Activated gamma-delta T cell treated with Interleukin-2 at 50 U/mL for 16 hours (primary cell): ENCODE measurements at places on chromosomes 6 and 20.

GRCh38 chr6:154432533-154433476, 76.2 kb upstream of the IPCEF1 start:
- no peak for DNase-seq

DNA sequence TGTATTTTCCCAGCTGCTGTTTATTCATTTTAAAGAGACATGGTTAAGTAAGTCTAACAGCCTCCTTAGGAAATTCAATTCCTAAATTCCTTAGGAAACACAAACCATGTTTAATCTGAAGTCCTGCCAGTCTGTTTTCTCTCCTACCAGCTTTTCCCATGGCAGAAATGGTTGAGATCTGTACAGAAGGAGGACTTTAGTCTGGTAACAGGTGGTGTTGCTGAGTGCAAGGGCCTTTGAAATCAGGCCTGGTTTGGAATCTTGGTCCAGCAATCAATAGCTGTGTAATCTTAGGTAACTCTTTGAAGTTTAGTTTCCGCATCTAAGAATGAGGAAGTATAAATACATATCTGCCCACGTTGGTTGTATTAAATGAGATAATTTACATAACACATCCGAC, 232.5 kb downstream of the LAMA2 start:
- no peak for DNase-seq

DNA sequence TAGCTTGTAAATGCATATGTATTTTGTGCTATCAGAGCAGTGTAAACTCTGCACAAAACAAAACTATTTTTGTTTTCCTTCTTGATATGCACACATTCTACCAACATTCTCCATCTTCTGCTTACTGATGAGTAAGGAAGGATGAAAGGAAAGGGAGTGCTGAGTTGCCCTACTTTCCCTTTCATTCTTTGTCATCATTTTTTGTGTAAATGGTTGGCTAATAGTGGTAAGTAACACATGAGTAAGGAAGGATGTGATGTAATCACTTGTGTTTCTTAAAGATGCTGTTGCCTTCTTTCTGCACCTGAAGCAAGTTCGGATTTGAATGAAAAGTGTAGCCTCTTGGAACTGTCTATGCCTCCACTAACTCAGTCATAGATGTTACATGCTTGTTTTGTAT, 4.6 kb upstream of the REV3L start:
- DNase-seq, result no peak

- DNase-seq, result no peak
Measured at GRCh38 chr20:43506238-43506637, 1.3 kb upstream of the L3MBTL1 start.

GRCh38 chr20:17863209-17863576, 105.4 kb downstream of the SNX5 start:
- DNase-seq, result no peak

DNA sequence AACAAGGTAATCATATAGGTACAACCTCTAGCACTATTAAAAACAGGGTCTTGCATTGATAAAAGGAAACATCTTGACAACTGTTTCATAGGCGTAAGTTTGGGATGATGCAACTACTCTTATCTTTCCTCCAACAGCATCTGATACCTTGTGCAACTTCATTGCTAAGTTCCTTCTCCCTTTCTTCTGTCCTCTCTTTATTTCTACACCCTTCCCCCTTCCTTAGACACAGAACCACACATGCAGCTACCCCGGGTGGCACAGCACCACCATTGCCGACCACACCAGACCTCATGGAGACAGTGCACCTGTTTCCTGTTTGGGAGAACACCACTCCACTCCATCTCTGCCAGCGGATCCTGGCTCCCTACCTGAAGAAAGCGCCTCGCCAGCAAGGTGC, 14.4 kb downstream of the MYB start:
- DNase-seq, result no peak

DNA sequence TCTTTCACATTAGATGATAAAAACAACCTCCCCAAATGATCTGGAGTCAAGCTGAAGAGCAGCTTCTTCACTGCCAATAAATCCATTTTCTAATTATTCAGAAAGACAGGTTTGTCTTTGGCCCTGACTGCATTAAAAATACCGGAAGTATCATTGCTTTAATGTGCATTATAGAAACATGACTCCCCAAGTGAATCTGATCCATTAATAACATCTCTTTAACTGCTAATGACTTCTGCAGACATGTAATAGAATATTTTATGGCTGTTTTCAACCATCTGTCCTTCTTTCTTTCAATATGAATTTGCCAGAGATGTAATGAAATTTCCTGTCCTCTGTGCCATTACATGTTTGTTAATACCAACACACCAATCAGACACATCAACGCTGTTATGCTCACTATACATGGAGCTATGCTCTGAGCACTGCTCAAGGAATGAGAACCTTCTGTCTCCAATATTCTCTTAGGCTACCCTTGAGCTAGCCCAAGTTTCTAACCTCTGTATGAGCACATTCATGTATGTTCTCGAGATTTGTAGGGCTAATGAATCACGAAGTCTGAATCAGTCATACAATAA, 87.8 kb downstream of the LYRM4 start:
- DNase-seq, result no peak

- DNase-seq, result no peak
Measured at GRCh38 chr20:8656335-8656734, 412.6 kb upstream of the PLCB4 start.

GRCh38 chr6:138500867-138501446, 1.7 kb upstream of the NHSL1 start:
- no peak for DNase-seq

DNA sequence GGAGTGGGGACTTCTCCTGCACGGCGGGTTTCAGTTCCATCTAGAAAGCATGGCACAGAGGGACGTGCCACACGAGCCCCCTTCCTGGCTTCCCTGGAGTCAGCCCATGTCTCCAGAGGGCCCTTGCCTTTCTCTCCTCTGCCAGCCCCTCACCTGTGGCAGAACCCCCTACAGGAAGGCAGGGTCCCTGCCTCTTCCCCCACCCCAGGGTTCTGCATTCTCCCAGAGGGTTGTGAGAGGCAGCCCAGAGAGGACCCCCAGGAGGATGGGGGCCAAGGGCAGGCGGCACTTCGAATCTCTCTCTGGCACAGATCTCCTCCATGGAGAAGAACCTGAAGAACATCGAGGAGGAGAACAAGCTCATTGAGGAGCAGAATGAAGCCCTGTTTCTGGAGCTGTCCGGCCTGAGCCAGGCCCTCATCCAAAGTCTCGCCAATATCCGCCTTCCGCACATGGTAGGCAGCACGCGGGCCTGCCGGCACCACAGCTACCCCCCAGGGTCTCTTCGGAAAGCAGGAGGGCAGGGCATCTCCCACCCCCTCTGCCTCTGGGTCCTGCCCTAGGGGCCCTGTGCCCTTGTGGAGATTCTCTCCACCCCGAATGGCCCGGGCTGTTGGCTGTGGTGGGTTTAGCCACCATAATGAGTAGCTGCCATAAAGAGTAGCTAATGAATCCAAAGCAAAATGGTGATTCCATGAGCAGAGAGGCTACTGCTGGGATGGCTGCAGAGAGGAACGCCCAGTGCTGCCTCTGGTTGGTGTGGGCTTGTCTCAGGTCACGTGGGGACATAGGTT, 15.9 kb upstream of the PCMTD2 start:
- DNase-seq, result no peak

- no peak for DNase-seq
Measured at GRCh38 chr6:107221519-107221918, 106.2 kb upstream of the BEND3 start.
